Suppressor macrophage treated with lipopolysaccharide for 1 hour (primary cell): ENCODE measurements at places on chromosomes 4 and X.

DNA sequence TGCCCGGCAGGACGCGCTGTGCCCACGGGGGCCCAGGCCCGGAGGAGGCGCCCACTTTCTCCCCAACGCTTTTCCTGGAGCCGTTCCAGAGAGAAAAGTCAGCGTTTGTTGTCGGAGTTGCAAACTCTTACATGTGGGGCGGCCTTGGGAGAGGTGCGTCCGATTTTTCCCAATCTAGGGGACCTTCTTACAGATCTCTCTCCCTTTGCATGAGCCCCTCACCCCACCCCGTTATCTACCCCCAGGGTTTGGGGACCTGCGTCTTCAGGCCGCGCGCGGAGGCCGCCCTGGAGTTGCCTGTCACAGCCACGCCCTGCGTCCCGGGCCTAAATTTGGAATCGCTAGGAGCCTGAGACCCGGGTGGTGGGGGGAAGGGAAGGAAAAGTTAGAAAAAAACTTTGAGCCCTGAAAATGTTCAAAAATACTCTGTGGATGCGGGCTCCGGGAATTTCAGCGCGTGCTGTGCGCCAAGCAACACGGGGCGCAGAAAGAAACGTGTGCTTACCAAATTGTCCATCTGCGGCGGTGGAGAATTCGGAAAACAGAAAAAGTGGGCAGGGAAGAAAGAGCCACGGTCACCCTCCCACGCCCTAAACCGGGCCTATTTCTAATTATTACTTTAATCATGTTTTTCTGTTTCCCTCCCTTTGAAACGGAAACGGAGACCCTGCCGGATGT lies 587 bp downstream of the CD99 start:
- peak; percentile 58 for DNase-seq

DNA sequence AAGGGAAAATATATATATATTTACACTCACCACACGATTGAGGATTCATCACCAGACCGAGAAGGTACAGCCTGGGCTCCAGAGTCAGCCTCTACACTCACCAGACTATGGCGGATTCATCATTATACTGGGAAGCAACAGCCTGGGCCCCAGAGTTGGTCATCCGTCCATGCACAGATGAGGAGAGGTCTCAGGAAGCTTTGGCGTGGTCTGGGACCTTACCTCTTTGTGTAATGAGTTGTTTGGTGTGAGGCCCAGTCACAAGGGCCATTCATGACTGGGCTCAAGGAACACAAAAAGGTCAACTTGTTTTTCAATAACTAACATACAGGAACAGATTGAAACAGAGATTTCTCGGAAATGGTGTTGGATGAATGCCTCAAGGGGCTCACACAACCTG lies 926.1 kb downstream of the FAM133A start:
- DNase-seq: no peak

DNA sequence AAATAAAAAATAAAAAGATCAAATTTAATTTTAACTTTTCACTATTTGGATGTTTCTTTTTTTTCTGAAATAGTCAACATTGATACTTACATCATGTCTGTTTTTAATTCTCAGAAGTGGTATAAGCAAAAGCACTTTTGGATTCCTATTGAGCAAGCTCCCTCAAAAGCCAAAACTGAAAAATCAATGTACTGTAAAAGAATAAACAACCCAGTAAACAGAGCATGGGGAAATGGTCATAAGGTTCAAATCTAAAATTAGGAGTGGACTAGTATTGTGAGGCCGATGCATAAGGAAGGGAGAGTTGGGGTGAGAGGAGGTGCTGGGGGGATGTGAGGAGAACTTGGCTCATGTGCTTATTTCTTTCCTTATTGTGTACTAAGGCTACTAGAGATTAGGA lies 37.9 kb downstream of the NUDT6 start:
- DNase-seq: no peak

DNA sequence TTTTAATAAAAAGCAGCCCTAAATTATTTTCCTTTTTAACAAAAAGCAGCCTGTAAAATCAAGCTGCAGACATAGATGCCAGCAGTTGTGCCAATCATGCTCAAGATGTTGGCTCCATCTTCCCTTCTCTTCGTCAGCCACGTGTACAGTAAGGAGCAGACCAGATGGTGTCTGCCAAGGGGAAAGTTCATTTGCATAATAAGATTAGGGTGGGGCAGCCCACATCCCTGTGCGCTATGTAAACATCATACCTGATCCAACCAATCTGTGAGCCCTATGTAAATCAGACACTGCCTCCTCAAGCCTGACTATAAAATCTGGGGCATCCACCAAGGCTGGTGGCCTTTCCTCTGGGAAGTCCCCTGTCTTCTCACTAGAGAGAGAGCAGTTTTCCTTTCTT lies 23.1 kb upstream of the C1GALT1C1 start:
- peak; percentile 21 for DNase-seq

- peak; percentile 41 for DNase-seq
These were observed at the start of gene VEGFC for GRCh38 chr4:176792326-176793059. Gene VEGFC, minus strand, starts transcription at chr4:176792922. Its CDS starts 611 bp downstream, at chr4:176792311.

GRCh38 chrX:133985164-133985966 lies at the start of gene GPC3:
Gene GPC3, minus strand, starts transcription at chrX:133985594.
- DNase-seq: peak; percentile 18

DNA sequence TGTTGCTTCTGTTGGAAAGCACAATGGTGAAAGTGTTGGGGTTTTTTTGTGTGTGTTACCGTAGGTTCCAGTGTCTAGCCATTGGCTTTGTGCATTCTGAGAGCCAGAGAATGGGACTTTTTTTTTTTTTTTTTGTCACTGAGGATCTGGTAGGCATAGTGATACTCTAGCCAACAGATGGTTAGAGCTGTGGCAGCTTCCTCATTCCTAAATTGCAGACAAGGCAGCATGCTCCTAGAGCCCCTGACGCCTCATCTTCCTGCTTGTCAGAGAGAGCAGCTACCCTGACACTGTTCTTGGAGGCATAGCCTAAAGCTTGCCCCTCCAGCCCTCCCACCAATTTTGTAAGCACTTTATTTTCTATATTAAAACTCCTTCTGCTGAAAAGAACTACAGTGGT lies 27.0 kb downstream of the ARHGEF9 start:
- DNase-seq: peak; percentile 32

DNA sequence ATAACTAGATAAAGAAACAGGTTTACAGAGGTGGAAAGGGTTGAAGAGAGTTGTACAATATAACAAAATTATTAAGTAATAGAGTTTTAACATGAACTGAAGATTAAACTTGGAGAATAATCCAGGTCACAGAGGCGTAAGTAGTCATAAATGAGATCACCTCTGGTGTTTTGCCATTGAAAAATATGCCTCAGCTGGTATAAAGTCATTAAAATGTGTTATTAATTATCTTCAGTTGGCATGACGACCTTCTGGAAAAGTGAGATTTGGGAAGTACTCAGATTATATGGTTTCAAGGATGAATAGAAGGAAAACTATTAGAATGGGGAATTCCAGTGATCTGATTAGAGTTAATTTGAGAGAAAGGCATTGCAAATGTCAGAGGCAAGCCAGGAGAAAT lies 237.5 kb upstream of the ANXA10 start:
- DNase-seq: no peak

DNA sequence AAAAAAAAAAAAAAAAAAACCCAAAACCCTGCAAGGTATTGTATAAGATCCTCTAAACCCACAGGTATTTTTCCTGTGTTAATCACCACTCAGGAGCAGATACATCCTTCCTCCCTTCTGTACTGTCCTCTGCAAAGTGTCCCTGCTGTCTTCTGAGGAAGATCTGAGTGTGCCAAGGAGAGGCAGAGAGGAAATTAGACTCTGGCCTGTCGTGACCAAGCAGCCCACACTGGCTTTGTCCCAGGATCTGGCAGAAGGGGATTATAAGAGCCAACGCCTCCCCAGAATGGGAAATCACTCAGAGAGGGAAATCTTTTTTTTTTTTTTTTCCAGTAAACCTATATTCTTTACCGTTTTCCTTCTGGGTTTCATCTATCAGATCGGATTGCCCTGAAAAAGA lies 39.6 kb downstream of the PTCHD1 start:
- DNase-seq: no peak

- no peak for DNase-seq
These were observed 133.3 kb downstream of the PJA1 start for GRCh38 chrX:69031971-69032391.

- no peak for DNase-seq
These were observed 121.3 kb downstream of the PRDM5 start for GRCh38 chr4:120801137-120801758.

DNA sequence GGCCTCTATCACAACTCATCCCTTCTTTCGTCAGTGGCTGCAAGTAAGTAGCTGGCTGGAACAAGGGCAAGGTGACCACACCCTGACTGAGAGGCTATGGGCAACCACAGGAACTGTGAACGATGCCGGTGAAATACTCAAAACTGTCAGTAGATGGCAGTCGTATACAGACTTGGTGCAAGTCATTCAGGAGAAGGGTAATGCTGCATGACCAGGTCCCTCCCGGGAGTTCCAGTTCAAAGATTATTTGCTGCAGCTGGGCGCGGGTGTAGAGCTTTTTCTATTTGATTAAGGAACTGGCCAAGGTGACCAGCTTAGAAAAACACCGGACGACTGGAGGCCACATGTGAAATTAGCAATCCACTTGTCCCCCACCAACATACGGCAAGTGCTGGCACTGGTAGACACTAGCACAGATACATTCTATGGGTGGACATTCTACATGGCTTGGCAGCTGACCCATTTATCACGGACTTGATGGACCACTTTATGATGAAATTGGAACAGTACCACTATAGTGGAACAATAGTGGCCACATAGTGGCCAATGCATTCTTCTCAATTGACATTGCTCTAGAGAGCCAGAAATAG lies 726.6 kb downstream of the TRAM1L1 start:
- peak; percentile 84 for DNase-seq

DNA sequence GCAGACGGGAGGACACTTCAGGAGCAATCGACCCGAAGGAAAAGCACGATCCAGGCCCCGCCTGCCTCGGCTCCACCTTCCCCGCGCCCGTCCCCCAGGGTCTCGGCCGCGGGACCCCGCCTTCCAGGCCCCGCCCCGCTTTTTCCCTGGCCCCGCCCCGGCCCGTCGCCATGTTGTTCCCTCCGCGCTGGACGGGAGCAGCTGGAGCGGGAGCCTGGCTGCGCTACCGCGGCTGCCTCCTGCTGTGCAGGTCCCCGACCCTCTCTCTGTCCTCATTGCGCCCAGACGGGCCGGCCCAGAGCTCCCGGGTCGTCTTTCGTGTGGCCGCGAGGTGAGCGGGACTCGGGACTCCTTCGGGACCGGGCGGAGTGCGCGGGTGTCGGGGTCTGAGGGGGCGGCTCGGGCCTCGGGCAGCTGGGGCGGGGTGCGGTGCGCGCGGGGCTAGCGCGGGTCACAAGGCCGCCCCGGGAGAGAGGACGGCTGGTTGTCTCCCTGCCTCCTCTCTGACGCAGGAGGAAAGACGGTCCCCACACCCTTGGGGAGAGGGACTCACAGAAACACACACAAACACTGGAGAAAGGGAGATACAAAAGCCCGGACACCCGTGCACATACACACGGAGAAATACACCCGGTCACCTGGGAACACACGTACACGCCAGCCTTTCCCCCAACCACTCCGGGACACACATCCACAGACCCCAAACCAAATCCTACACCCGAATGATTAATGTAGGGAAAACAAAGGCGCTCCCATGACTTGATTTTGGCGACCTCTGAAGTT lies at the start of gene RAB9A:
TSS of gene RAB9A (plus strand) at position 171 of the 783 bp plus-strand sequence. CDS start 19,619 bp downstream, outside the sequence.
- peak; percentile 85 for DNase-seq

GRCh38 chr4:1763550-1764080 lies 29.5 kb upstream of the FGFR3 start:
- peak; percentile 22 for DNase-seq

DNA sequence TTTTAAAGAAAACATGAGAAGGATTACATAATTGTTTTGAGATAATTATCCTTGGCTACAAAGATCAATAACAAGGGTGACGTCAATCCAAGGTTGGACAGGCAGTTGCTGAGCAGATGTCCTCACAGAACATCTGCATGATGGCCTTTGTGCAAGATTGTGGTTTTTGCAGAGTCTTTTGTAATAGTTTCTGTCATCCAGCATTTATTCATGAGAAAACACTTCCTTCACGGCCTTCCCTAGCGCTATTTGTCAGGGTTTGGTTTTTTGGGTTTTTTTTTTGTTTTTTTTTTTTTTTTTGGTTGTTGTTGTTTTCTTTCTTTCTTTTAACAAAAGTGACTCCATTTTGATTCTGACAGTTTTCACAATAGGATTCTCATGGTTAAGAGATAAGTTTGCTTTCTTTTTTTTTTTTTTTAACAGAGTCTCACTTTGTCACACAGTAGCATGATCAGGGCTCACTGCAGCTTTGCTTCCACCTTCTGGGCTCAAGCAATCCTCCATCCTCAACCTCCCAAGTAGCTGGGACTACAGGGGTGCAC lies 31.5 kb upstream of the ELF2 start:
- DNase-seq: peak; percentile 86

- no peak for DNase-seq
These were observed 2.9 kb upstream of the GUF1 start for GRCh38 chr4:44675366-44675765.

DNA sequence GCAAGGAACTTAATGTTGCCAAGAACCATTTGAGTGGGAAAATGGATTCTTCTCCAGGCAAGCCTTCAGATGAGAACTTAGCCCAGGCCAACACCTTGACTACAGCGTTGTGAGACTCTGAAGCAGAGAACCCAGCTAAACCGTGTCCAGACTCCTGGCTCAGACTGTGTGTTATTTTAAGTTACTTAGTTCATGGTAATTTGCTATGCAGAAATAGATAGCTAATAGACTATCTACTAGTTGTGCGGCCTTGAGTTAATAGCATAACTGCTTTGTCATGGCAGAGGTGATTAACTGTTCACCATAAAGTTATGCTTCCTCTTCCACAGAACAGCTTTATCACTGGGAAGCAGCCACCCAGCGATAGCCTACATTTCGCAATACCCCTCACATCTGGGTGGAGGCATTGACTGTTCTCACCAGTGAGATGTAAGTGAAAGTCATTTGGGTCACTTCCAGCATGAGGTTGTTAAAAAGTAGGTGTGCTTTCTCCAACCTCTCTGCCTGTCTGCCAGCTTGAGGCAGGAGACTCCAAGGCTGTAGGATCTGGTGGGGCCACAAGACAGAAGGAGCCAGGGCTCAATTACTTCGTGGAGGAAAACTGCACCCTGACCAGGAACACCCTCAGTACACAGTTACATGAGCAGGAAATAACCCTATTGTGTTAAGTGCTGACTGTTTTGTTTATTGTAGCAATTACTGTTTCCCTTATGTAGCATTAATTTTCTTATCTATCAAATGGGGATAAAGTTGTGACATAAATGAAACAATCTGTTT lies 94.2 kb downstream of the GPAT3 start:
- DNase-seq: peak; percentile 82

DNA sequence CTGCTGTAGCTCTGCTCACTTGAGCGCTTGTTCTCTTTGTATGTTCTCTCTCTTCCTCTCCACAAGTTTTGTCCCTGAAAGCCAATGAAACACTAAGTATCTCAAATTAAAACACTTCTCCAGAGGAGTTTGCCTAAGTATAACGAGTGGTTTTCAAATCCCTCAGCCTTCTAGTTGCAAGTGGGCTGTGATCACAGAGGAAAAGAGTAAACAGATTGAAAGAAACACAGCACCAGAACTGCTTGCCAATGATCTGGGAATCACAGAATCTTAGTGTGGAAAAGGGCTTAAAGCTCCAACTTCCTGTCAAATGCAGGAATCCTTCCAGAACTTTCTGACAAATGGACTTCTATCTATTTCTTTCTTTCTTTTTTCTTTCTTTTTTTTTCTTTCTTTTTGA lies 4.8 kb upstream of the PRSS12 start:
- no peak for DNase-seq

GRCh38 chr4:22842360-22843018 lies 149.8 kb downstream of the GBA3 start:
- DNase-seq: no peak

GRCh38 chr4:6957994-6958393 lies 48.4 kb downstream of the TBC1D14 start:
- DNase-seq: no peak

GRCh38 chr4:3096202-3096601 lies 21.7 kb downstream of the HTT start:
- DNase-seq: no peak

GRCh38 chr4:15902746-15903145 lies 35.8 kb downstream of the FGFBP1 start:
- peak; percentile 79 for DNase-seq
